ENCODE measurements at places on chromosomes 13 and 19.

DNA sequence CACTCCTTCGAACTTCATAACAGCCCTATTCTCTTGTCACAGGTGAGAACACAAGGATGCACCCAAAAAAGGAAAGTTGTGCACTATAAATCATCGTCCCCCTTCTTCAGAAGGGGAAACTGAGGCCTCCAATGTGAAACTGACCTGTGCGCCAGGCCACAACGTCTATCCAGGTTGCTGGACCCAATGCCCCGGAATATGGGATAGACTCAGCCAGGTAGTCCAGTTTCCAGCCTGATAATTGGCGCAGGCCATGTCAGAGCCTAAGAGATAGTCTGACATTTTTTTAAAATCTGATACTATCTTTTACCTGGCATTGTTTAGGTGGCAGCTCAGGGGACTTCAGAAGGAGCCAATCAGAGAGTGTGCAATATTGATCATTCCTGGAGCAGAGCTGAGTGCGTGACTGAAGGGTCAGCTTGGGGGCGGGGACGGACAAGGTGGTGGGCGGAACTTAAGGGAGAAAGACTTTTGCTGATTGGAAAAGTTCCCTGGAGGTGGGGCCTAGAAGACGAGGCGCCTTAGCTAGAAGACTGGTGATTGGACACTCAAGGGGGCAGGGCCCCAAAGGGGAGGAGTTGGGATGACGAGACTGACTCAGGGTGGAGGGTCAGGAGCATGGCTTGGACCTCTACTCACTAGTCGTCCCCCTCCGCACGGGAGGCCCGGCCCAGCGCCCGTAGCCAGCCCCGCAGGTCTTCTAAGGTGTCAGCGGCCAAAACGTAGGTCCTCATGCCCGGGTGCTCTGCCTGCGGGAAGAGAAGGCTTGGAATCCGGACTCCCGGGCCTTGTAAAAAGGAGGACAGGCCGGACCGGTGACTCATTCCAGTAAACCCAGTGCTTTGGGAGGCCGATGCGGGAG is 8.5 kb downstream of the PLEKHA4 start:
- no peak for DNase-seq

DNA sequence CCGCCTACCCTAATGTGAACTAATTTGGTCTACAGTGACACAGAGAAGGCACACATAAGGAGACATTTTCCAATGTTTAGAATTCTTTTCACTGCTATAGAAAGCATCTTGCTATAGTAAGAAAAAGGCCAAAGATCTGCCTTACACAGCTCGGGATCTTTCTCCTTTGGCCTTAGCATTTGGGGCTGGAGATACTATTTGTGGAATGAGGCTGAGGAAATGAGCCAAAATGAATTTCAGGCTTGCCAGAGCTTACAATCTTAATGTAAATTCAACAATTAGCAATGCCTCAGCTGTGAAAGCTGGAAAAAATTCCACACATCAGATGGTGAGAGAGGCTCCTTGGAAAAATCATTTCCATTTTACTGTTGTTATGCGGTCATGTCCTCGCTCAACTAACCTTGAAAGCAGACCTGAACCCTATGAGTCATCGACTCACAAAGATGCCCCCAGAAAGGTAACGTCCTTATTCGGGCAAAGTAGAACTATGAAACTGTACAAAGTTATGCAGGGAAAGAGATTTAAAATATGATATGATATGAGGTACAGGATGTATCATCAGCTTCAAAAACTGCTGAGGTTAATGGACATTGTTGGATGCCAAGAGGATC is 324.5 kb upstream of the NBEA start:
- DNase-seq, result no peak

DNA sequence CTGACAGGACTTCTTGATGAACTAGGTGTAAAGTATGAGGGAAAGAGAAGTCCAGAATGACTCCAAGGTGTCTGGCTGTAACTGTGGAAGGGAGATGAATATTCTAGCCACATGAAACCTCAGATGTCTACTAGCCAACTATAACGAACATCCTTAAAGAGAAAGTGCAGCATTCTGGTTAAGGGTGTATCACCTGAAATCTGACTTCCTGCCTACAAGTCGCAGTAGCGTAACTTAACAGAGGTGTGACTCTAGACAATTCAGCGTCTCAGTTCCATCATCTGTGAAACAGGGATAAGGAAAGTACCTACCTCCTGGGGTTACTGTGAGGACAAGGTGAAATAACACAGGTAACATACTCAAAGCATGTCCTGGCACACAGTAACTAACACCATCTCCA is 145.7 kb upstream of the FBXL3 start:
- DNase-seq, result no peak

- DNase-seq, result no peak
Observed at GRCh38 chr13:61466280-61466679, 50.6 kb upstream of the PCDH20 start.

- no peak for DNase-seq
Observed at GRCh38 chr19:7863971-7864689, 10.1 kb downstream of the PRR36 start.

- DNase-seq, result no peak
Observed at GRCh38 chr19:51282335-51282734, 29.1 kb upstream of the IGLON5 start.

DNA sequence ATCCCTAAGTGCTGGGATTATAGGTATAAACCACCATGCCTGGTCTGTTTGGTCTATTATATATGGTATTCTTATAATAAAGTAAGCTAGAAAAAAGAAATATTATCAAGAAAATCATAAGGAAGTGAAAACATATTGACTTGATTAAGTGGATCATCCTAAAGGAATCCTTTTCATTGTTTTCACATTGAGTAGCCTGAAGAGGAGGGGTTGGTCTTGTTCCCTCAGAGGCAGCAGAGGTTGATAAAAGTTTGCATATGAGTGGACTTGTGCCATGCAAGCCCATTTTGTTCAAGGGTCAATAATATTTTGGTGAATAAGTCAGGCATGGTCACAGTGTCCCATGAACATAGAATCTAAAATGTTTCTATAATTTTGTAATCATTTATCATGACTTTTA is 52.7 kb downstream of the ZNF627 start:
- no peak for DNase-seq

DNA sequence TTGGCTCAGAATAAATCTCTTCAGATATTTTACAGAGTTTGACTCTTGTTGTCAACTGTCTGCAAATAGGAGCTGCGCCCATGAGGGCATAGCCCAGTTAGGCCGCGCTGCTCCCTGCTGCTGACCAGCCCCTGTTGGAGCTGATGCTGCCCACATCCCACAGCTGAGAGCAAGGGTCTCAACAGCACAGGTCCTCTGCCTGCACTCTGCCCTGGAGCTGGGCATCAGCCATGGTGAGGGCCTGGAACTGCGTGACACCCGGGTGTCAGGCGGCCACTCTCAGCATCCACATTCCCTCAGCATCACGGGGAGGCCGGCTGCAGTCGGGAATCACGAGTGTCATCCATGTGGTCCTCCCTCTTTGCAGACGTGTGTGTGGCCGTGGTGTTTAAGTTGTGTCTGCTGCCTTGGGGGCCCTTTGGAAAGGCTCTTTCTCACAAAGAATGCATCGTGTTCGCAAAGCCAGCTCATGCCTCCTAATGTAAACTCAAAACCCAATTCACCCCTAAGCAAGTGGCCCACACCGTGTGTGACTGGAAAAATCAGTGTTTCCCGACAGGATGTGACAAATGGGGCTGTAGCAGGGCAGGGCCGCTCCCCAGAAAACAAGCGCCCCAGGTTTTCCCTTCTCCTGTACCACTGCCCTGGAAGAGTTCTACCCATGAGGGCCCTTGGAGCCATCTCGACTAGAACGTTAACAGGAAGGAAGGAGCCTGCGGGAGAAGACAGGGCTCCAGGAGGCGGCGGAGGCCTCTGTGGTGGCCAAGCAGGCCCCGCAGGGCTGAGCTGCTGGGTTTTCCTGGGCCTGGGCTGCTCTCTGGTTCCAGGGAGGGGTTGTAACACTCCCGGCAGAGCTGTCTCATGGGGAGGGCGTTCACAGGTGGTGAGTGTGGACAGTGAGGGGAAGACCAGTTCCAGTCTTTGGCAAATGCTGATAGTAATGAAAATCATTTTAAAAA is 20.3 kb downstream of the ATP11A start:
- DNase-seq, result no peak

GRCh38 chr13:79075703-79076102 is 330.4 kb downstream of the RBM26 start:
- DNase-seq, result no peak

GRCh38 chr13:24308068-24308445 is 1.3 kb upstream of the C1QTNF9 start:
- no peak for DNase-seq

- DNase-seq, result no peak
Observed at GRCh38 chr13:92739306-92739818, 487.2 kb upstream of the GPC6 start.

GRCh38 chr13:61670384-61671161 is 254.9 kb upstream of the PCDH20 start:
- DNase-seq, result no peak

GRCh38 chr19:13996928-13997630 is 9.0 kb downstream of the RFX1 start:
- DNase-seq, result no peak

All from kidney capillary endothelial cell (primary cell).